Smooth muscle cell of the brain vasculature (primary cell): ENCODE measurements at places on chromosomes 11 and 22.

GRCh38 chr11:116931206-116931953 is 94.0 kb upstream of the APOA1 start:
- DNase-seq, result no peak

GRCh38 chr11:35043936-35044335 is 95.0 kb upstream of the CD44 start:
- no peak for DNase-seq

- no peak for DNase-seq
These were observed 103.2 kb downstream of the ETS1 start for GRCh38 chr11:128484172-128484571.

- no peak for DNase-seq
These were observed 61.8 kb upstream of the SUSD2 start for GRCh38 chr22:24119476-24119875.

DNA sequence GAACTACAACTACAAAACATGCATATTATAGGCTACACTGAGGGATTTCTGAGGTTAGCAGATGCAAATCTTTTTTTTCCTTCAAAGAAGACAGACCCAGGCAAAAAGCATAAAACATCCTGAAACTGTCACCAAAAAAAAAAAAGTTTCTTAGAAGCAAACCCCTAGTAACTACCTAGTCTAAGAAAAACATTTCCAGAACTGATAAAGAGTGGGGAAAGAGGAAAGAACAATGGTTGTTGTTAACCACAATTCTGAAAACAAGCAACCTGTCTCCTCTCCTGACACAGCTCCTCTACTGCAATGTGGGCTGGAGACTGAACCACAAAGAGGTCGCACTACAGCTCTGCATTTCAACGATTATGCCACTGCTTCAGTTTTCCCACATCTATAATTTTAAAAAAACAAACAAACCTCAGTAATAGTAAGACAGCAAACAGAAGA is 15.0 kb downstream of the DENND5A start:
- DNase-seq, result no peak

- no peak for DNase-seq
These were observed 36.0 kb downstream of the TECTA start for GRCh38 chr11:121137005-121137404.

- DNase-seq, result no peak
These were observed 52.0 kb upstream of the DEPDC7 start for GRCh38 chr11:32963721-32964120.

DNA sequence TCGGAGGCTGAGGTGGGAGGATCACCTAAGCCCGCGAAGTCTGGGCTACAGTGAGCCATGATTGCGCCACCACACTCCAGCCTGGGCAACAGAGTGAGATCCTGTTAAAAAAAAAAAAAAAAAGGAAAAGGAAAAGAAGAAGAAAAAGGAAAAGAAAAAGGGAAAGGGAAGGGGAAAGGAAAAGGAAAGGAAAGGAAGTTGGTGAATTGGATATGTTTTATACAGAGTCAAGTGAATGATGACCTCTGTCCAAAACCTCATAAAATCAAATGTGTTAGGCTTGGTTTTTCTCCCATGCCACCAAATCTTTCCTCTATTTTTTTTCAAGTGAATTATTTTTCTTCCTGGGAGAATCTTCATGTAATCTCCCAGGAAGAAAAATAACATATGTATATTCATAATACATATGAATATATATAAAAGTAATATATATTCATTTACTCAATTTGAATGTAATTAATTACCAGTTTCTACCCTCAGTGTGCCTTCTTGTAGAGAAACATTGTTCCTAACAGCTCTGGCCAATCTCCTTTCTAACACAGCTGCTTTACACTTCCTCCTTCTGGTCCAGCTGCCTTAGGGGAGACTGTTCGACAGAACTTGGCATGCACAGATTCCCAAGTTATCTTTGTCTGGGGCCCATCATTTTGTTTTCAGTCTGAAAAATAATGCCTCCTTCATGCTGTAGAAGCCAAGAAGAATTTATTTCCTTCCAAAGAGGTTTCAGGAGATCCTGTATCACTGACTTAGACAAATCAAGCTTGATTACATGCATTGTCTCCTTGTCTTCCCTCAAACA is 111.9 kb downstream of the CCDC34 start:
- no peak for DNase-seq

DNA sequence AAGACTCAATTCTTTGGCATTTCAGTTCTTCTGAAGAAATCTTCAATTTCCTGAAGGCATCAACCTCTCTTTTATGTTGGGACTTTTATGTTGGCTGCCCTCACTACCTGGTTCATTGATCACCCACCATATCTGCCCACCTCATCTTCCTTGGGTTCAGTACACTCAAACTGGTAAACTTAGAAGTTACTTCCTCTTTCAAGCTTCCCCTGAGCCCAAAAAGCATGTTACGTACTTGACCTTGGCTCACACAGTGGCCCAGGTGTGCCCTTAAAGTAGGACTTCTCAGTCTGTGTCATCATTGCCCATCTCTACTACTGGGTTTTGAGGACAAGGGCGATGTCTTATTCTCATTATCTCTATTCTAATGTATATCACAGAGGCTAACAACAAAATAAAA is 86.1 kb downstream of the GRIA4 start:
- DNase-seq, result no peak

DNA sequence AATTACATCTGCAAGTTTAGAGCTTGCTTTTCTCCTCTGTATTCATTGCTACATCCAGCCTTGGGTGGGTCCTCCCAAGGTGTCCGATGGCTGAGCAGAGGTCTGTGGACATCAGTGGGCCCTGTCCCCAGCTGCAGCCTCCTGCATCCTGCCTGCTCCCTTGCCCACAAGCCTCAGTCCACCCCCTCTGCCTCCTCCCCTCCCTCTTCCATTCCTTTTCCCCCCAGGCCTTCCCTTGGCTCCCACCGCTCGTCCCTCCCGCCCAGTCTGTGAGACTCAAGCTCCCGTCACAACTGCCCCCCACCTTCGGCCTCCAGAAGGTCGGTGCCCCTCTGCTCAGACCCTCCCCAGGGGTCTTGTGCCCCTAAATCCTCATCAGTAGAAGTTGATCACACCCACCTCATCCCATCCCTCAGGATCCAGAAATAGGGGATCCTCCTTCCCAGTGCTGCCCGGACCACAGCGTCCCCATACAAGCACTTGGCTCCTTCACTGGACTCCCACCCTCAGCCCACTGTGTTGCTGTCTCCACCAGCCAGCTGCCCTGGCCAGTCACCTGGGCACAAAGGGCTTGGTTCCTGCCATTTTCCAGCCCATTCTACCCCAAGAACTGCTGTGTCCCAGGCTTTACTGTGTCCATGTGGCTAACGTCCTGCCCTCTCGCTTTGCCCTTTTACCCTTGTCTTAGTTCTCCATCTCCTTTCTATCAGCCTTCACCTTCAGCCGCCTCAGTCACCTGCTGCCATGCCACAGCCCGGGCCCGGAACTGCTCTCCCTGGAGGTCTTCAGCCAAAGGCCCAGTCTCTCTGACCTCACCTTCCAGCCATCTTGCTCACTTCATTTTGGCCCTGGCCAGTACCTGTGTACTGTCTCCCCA is 2.2 kb upstream of the OMP start:
- DNase-seq, result no peak

GRCh38 chr11:46725338-46726205 is 6.6 kb downstream of the F2 start:
- DNase-seq, result no peak

GRCh38 chr22:32333141-32333768 is 24.4 kb upstream of the RFPL3 start:
- no peak for DNase-seq

DNA sequence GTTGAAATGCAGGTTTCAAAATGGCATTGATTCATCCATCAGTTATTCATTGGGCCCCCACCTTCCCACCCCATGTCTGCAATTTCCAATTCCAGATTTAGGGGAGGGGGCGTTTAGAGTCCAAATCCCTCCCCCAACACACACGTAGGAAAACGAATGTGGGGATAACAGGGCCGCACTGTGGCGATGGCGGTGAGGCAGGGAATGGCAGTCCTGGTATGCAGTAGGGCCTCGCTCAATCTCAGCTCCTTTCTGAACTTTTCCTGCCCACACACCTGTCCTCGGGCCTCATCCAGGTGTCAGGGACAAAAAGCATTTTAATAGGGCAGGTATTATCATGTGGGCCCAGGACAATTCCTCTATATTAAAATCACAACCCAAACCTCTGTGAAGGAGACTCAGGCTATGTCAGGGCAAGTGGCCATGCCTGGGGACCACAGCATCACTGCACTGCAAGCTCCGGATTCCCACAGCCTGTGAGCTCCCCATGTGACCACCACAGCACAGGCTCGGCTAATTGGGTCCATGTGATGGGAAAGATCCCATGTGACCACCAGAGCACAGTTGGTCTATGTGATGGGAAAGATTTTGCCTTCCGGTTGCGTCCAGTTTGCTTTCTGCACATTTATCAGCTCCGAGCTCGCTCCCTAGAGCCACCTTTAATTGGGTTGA is 44.5 kb downstream of the RTL6 start:
- no peak for DNase-seq

DNA sequence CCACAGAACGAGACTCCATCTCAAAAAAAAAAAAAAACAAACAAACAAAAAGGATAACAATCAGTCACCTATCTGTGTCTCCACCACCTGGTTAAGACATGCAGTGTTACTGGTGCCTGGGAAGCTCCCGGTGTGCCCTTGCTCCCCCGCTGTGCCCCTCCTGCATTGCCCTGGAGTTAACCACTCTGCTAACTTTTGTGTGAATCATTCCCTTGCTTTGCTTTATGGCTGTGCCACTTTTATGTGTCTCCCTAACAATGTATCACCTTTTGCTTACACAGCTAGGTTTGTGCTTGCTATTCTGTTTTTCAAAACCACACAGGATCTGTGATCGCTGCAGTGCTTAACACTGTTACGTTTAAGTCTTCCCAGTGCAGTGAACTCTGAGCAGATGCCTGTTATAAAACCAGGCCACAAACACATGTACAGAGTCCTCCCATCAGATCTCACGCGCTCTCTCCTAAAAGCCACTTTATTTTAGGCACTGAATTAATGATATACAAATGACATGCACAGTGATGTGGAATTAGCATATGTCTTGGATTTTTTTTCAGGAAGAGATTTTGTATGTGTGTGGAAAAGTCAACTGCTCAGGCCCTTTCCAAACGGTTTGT is 69.9 kb downstream of the BUD13 start:
- DNase-seq, result no peak

DNA sequence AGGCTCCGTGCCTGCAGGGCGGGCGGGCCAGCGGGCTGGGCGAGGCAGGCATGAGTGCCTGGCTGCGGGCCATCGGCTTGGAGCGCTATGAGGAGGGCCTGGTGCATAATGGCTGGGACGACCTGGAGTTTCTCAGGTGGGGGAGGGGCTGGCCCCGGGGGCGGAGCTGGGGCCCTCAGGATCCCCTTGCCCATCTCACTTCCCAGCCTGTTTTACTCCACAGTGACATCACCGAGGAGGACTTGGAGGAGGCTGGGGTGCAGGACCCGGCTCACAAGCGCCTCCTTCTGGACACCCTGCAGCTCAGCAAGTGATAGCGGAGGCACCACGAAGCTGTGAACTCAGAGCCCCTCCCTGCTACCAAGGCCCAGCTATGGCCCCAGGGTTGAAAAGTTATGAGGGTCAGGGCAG is 5.9 kb downstream of the PHOX2A start:
- no peak for DNase-seq

- no peak for DNase-seq
These were observed 51.6 kb downstream of the RRM1 start for GRCh38 chr11:4146070-4146771.

DNA sequence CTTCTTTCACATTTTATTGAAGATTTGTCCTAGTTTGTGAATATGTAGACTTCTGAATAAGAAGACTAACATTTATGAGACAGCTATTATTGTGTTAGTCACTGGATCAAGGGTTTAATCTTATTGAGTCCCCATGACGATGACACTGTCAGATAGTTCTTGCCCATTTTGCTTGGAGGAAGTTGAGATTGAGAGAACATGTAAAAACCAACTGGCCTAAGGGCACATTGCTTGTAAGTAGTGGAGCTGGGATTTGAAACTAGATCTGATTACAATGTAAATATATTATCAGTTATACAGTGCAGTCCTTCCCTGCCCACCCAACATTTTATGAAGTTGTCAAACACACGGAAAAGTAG is 134.7 kb downstream of the HIPK3 start:
- no peak for DNase-seq

DNA sequence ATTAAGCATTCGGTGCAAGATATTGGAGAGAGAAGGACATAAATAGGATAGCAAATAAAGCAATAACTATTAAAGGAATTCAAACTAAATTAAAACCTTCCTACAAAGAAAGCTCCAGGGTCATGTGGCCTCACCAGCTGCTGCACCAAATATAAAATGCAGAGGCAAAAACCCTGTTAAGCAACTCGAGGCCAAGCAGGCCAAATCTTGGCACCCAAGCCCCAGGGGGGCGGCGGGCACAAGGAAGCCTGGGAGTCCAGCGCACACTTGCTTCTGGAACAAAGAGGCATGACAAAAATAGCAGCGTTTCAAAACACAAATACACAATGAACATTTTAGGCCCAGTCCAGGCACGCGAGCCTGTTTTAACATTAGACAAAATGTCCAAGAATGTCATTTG is 20.8 kb downstream of the KRTAP5-6 start:
- DNase-seq, result no peak

- no peak for DNase-seq
These were observed 1295.8 kb downstream of the BRD1 start for GRCh38 chr22:48531761-48532435.

- no peak for DNase-seq
These were observed 741.8 kb upstream of the LUZP2 start for GRCh38 chr11:23755076-23755475.

GRCh38 chr11:93481279-93481678 is 61.9 kb downstream of the SMCO4 start:
- DNase-seq, result no peak

- no peak for DNase-seq
These were observed 1.7 kb downstream of the RPS19BP1 start for GRCh38 chr22:39530692-39531331.

DNA sequence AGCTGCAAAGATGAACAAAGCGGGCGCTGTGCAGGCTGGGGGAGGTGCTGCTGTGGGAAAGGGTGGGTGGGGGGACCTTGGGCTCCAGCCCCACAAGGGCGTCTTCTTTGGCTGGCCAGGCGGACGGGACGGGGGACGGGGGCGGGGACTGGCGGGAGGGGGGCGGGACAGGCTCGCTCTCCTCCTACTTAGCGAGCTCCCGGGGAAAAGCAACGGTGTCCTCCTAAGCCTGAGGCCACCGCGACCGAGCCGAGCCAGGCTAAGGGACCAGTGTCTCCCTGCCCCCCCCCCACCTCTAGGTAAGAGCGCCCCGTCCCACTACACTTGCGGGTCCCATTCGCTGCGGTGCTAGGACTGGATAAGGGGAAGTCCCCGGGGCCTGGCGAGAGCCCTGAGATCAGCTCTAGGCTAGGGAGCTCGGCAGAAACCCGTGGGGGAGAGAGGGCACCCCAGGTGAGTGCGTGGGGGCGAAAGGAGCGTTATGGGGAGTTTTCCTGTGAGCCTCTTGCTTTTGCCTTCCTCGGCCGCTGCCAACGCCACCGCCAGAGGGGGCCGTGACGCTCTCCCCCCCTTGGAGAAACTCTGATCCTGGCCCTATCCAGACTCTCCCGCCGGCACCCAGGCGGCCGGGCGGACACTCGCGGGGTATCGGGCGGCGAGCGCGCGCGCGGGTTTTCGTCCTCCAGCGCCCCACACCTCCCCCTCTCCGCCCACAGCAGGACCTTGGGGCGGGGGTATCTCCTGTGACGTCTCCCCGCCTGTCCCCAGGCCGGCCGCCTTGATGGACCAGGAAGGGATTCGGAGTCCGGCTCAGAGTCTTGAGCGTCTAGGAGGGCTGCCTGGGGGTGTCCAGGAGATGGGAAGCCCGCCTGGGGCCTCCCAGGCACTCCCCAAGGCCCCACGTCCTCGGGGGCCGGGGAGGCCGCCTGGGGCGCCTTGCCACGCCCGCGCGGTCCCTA is at the start of gene PHLDB1:
PHLDB1 (plus strand) TSS at position 215 of the 959 bp plus-strand sequence. CDS start 6,222 bp downstream, outside the sequence.
- no peak for DNase-seq

GRCh38 chr11:70029115-70029860 is 48.8 kb upstream of the ANO1 start:
- no peak for DNase-seq
